CD4-positive, alpha-beta T cell treated with Interleukin-4 for 4 hours (primary cell): ENCODE measurements at places on chromosomes 5 and 9.
A peak's percentile ranks its signal among the peaks of the same experiment; 100 is the strongest.

DNA sequence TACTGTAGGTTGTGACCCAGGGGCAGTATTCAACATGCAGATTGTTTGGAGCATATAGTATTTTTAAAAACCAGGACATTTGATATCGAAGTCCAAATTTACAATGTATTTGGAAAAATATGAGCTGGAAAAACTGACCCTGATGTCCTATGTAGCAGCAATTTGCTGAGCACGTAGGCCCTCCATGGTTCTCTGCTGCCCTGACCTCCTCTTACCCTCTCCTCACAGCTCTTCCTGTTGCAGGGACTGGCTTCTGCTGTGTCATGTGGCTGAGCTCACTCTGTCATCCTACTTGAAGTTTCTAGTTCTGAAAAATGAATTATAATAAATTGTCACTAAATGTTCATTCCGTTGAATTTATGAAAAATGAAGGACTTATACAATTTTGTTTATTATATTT lies 4.1 kb upstream of the ASPN start:
- DNase-seq, result no peak

DNA sequence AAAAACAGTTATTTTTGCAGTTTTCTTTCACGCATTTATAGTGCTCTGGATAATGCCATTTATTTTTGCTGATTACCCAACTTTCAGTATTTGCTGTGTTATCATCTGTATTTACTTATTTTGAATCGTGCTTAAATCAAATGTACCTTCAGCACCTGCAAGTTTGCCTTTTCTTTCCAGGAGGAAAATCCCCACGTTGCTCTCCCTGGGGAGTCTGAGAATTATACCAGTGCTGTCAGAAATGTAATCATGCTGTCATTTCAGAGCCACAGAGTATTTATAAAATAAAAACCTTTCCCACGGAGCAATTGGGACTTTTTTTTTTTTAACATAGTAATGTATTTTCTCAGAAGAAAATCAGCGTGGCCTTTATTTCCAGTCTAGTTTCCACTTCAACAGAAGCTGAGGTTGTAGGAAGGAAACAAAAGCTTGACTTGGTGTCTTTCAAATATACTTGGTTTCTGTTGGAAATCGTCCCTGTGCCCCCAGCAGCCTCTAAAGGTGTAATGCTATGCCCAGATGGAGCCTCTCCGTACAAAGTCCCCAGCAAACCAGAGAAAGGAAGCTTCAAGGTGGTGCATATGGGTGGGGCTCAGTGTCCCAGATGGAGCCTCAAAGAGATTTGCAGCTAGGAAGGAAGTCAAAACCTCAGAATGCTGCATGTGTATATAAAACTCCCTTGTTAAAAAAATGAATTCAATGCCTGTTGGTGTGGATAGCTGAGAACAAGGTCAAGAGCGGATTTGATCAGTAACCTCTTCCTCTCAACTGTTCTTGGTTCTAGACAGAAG lies 2.1 kb downstream of the GPR150 start:
- DNase-seq, result peak; percentile 50

GRCh38 chr9:108760841-108761240 lies 94.9 kb downstream of the ACTL7B start:
- DNase-seq, result no peak

- DNase-seq, result no peak
Measured at GRCh38 chr5:83919071-83920041, 198.7 kb upstream of the HAPLN1 start.

DNA sequence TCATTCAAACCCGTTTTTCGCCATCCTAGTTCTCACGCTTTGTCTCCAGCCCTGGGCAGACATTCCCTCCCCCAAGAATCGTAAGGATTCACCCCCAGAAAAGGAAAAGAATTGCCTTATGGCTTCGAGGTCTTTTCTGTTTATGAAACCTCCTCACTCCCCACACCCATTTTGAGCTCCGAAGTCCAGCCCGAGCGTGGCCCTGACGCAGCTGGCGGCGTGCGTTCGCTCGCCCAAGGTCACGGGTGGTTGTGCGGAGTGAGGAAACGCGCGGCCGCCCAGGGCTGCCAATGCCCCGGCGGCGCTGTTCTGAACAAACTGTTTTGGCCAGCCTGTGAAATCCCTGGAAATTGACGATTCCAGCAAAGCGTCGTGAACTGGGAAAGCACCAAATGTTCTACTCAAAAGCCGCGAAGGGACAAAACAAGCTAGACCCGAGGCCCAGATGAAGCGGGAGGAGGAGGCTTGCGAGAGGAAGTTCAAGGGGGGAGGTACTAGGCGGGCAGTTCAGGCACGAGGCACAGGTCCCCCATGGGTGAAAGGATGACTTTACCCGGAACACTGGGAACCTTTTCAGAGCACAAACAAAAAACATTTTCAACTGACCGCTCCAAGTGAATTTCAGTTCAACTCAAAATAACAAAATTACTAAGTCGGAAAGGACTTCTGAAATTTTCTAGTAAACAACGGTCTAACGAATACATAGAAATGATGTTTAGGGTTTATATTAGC lies 683 bp upstream of the ZFAND5 start:
- DNase-seq, result peak; percentile 63

DNA sequence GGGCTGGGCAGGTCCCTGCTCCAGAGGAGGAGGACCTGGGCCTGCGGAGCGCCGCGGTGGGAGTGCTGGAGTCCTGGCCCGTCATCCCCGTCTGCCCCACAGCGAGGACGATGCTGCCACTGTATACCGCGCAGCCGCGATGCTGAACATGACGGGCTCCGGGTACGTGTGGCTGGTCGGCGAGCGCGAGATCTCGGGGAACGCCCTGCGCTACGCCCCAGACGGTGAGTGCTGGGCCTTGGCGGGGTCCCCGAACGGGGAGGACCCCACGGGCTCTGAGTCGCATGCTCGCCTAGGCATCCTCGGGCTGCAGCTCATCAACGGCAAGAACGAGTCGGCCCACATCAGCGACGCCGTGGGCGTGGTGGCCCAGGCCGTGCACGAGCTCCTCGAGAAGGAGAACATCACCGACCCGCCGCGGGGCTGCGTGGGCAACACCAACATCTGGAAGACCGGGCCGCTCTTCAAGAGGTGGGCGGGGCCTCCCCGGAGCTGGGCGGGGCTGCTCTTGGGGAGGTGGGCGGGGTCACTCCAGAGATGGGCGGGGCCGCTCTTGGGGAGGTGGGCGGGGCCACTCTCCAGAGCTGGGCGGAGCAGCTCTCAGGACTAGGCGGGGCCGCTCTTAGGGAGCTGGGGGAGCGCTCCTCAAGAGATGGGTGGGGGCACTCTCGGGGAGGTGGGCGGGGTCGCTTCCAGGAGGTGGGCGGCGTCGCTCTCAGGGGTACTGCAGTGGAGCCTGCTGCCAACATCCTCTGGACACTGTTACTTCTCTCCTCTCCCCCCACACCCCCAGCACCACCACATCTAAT lies 13.1 kb downstream of the LRRC26 start:
- DNase-seq, result peak; percentile 29

GRCh38 chr9:4739587-4740387 lies 1.2 kb downstream of the AK3 start:
- DNase-seq, result no peak

GRCh38 chr9:40884072-40884901 lies 244.2 kb downstream of the FOXD4L6 start:
- no peak for DNase-seq

GRCh38 chr9:116928884-116929283 lies 241.8 kb downstream of the TRIM32 start:
- DNase-seq, result no peak

- DNase-seq, result no peak
Measured at GRCh38 chr5:148623741-148624140, 30.6 kb downstream of the HTR4 start.
